ENCODE measurements at places on chromosomes 7 and 10.
A peak's percentile ranks its signal among the peaks of the same experiment; 100 is the strongest.

- no peak for DNase-seq
These were observed 1.2 kb downstream of the BTRC start for GRCh38 chr10:101355072-101355706.

DNA sequence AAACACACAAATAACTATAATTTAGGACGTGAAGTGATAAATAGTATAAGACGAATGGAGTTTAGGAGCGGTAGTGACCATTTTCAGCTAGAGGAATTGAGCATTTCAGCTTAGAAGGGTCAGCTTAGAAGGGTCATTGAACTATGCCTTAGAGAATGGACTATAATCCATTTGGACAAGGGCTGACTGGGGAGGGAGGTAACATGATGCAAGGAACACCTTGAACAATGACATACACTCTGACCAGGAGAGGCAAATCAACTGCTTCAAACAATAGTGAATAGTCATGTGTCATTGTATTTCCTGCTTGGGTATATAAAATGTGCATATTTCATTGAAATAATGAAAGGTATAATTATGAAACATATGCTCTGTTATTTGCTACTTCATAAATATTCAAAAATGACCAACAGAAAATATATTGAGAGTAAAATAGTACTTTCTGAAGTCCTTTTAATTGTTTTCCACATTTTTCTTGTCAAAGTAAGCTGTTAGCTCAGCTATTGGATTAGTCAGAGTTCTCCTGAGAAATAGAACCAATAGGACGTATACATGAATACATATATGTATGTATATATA, 40.5 kb upstream of the WASL start:
- DNase-seq = no peak

GRCh38 chr10:67815571-67816059, 22.4 kb downstream of the DNAJC12 start:
- peak; percentile 36 for DNase-seq

- DNase-seq = no peak
These were observed 307.7 kb downstream of the MDFIC start for GRCh38 chr7:115229401-115230105.

- no peak for DNase-seq
These were observed 528.7 kb upstream of the DPP6 start for GRCh38 chr7:153523320-153524015.

DNA sequence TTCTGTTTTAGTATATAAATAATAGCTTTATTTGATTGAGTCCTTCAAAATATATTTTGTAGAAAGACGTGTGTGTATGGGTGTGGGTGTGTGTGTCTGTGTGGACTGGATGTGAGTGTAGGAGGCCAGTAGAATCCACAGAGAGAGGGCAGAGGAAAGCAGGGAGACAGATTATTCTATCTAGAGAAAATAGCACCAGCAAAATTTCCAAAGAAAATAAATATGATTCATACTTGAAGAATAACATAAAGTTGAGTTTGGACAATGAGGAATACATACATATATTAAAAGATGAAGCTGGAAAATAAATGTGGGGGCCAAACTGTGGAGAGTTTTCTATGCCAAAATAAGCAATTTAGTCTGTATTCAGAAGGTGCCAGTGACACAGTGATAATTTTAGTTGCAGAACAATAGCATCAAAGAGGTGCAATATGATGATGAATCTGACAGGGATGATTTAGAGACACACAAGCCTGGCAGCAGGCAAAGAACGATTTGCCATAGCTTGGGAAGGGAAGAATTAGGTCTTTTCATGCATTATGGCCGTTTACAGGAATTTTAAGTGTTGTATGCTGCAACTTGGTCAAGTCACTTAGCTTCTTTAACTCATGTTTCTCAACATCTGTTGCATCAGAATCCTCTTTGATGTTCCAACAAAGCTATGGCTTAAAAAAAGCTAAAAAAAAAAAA, 121.3 kb downstream of the SEMA3A start:
- DNase-seq = no peak

DNA sequence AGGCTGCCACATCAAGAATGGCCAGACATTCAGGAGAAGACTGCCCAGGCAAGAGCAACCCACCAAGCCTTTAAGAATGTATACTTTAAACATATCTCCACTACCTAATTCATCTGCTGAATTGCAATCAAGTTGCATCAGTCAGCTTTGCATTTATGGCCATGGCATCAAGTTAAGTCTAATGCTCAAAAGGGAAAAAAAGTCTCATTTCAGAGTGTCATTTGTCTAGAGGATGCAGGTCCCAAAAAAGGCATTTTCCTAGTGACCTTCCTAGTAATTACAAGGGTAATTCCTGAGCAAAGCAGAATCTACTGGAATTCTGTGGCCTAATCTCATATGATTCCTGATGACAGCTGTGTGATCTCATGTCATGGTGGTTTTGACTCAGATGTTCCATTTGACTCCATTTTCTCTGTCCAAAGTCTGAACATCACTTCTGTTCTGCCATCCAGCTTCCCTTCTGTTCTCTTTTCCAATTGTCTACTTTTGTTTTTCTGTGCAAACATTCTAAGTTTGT, 7.3 kb upstream of the CABCOCO1 start:
- DNase-seq = no peak

- no peak for DNase-seq
These were observed 92.3 kb downstream of the CCDC7 start for GRCh38 chr10:32538256-32538655.

GRCh38 chr10:69303632-69304051, 25.3 kb downstream of the HK1 start:
- no peak for DNase-seq

GRCh38 chr10:89037096-89037495, 46.5 kb downstream of the FAS start:
- no peak for DNase-seq

DNA sequence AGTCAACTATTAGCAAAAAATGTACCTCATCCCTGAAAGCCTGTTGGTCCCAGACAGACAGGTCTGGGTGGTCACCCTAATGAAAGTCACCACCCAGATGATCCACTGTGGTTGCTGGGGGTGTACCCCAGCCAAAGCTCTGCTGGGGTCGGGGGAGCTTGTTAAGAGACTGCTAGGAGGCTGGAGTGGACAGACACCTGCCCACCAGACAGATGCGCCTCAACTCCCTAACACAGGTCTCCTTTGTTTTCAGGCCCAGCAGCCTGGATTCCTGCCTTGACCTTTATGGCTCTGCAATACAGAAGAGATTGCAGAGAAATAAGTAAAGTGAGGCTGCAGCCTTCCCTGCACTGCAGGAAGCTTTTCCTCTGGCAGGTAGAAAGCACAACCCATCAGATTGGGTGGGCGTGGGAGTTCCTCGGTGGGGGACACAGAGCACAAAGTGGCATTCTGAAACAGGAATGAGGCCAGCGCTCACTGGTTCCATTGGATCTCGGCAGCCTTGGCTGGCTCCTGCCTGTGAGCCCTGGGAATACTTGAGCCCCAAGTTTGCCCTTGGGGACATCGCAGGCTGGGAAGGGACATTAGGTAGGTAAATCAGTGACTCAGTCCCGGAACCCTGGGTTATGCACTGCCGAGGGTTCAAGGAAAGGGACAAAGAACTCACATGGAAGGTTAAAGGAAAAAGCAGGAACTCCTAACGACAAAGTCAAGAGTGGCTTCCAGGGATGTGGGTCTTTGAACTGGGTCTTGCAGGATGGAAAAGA, 18.0 kb upstream of the ZNF488 start:
- no peak for DNase-seq

- no peak for DNase-seq
These were observed 118.9 kb downstream of the ITIH5 start for GRCh38 chr10:7547829-7548228.

- no peak for DNase-seq
These were observed 62.9 kb downstream of the PRKAG2 start for GRCh38 chr7:151813997-151814396.

- no peak for DNase-seq
These were observed 35.0 kb downstream of the IQUB start for GRCh38 chr7:123499211-123499970.

DNA sequence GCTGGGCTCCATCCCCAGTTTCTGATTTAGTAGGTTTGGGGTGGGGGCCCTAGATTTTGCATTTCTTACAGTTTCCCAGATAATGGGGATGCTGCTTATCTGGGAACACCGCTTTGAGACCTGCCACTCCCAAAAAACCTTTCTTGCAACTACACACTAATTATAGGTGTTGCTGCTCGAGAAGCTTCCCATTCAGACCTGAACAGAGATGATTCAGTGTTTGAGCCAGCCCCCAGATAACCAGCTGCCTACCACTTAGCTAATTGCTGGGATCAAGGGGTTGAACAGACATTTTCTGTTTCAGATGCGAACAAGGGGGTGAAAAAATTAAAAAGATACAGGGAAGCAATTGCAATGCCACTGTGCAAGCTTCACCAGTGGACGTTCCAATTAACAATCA, 448.5 kb downstream of the KCNMA1 start:
- DNase-seq = no peak

GRCh38 chr7:11235491-11235890, 261.8 kb downstream of the PHF14 start:
- no peak for DNase-seq

- no peak for DNase-seq
These were observed 80.7 kb downstream of the GCC1 start for GRCh38 chr7:127504715-127505114.

GRCh38 chr7:4895766-4896165, 12.2 kb upstream of the RADIL start:
- no peak for DNase-seq

DNA sequence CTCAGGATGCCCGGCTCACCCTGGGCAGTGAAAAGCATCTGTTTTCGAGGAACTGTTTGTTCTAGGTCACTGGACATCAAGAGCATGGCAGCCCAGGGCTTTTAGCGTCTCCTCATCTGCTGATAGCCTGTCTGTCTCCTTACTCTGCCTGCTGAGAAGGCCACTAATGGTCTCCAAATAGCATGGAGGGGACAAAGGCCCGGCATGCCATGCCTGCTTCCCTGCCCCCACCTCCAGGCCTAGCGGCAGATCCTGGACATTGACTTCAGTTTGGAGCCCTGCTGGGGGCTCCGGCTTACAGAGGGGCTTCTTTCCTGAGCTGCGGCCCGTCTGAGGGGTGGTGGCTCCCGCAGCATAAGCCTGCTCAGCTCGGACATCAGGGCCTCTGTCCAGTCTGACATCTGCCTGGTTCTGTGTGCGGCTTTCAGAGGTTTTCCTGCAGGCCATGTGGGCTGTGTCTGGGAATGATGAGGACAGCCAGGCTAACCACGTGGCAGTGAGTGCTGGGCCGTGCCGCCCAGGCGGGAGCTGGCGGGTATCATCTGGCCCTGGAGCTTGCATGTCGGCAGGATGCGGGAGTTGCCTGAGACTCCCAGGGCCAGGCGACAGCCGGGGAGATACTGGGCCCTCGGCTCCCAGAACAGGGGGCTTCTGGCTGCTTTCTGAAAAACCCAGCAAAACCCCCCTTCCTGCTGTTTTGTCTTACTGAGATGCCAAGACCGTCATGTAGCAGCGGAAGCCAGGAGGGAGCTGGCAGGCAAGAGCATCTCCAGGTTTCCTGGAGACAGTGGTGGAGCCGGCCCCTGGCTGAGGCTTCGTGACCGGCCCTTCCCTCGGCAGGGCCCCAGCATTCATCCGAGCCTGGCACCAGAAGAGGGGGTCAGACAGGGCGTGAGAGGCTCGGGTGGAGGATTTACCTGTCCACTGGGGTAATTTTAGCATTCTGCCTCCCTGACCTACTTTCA, 9.2 kb downstream of the PFKFB3 start:
- DNase-seq = no peak

DNA sequence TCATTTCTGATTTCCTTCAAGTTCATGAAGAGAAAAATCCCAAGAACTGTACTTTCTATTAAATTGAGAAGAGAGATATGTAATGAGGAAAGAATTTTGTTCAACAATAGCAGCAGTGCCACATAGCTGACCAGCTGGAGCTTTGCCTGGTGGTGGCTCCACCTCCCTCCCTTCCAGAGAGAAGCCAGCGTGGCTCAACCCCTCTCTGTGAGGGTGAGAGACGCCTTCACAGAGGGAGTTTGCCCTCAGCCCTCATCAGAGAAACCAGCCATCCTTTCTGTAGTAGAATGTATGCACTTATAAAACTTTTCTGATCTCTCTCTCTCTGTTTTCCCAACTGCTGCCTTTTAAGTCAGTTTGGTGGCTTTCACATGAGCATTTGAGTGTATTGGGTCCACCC, 20.5 kb upstream of the COL1A2 start:
- no peak for DNase-seq

- DNase-seq = no peak
These were observed 51.1 kb upstream of the ADRB1 start for GRCh38 chr10:113992471-113993011.

GRCh38 chr7:93148144-93148543, at the start of gene SAMD9L:
TSS of gene SAMD9L (minus strand) at chr7:93148385. CDS start at chr7:93135971, 12,414 bp downstream.
- DNase-seq = no peak

DNA sequence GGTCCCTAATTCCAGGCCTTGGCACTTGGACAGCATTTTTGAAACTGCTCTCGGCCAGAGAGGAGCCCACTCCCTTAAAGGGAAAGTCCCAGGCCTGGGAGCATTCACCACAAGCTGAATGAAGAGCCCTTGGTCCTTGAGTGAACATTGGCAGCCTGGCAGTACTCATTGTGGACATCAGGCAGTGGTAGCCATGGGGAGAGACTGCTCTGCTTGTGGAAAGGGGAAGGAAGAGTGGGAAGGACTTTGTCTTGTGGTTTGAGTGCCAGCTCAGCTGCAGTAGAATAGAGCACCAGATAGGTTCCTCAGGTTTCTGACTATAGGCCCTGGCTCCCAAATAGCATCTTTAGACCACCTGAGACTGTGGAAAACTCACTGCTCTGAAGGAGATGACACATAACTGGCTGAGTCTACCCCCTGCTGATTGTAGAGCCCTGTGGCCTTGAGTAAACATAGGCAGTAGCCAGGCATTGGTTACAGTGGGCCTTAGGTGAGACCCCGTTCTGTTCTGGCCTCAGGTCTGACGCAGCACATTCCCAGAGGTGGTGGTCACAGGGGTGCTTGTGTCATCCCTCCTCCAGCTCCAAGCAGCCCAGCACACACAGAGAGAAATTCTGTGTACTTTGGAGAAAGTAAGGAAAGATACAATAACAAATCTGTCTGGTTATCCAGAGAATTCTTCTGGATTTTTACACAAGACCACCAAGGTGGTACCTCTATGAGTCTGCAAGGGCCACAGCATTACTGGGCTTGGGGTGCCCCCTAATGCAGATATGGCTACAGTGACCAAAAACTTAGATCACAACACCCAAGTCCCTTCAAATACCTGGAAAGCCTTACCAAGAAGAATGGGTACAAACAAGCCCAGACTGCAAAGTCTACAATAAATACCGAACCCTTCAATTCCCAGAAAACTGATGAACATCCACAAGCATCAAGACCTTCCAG, 153.8 kb downstream of the GNAI1 start:
- no peak for DNase-seq

GRCh38 chr7:50416527-50417182, 33.5 kb downstream of the FIGNL1 start:
- DNase-seq = no peak

DNA sequence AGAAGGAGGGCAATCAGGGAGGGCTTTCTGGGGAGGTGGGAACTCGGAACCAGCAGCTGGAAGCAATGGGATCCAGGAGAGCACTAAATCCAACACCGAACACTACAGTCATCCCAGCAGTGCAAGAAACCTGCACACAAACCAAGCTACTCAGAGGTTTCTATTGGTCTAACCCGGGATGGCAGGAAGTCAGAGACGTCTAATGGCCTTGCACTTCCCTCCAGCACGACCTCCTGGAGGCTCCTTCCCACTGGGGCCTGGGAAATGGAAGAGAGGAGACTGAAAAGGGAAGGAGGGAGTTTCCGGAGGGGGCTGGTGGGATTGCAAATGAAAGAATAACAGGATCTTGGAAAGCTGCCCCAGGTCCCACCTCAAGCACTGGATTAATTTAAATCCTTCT, 56.3 kb downstream of the TEX36 start:
- no peak for DNase-seq
